Nephron progenitor cell (in vitro differentiated cells): ENCODE measurements at places on chromosomes 3 and 15.

DNA sequence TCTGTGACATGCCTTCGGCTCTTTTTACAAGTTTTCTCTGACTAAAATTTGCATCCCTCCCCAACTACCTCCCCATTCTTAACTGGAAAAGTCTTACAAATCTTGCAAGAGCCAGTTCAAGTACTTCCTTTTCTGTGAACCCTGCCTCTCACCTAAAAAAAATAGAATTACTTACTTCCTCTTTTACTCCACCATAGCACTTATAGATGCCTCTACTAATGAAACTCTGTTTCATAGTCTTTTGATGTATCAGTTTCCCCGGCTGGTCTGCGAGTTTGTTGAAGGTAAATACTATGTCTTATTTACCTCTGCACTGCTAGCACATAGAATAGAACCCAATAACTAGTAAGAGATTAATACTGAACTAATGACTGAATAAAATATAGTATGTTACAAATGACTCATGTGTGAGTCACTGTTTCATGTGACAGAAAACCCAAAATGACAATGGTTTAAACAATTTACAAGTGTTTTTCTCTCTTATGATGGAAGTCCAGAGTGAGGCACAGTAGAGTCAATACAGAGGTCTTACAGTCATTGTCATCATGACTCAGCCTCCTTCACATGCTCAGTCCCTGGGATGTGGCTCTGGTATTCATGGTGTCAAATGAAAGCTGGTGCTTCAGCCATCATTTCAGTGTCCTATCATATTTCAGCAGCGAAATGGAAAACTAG, 393.5 kb downstream of the RSL24D1 start:
- DNase-seq: no peak

GRCh38 chr15:39447881-39448280, 133.0 kb upstream of the THBS1 start:
- DNase-seq: no peak

DNA sequence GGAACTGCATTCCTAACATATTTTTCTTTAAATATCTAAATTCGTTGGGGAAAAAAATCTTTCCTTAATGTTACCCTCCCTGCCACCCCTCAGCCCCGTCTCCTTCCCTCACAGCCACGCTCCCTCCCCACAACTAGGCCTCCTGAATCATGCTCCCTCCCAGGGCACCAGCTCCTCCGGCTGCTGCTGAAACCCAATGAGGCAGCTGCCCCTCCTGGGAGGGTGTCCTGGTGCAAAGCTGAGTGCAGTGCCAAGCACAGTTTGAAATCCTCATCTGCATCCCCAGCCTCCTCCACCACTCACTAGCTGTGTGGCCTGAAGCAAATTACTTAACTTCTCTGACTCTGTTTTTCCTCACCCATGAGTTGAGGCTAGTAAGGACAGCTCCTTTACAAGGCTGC, 2.7 kb upstream of the NR2E3 start:
- no peak for DNase-seq

DNA sequence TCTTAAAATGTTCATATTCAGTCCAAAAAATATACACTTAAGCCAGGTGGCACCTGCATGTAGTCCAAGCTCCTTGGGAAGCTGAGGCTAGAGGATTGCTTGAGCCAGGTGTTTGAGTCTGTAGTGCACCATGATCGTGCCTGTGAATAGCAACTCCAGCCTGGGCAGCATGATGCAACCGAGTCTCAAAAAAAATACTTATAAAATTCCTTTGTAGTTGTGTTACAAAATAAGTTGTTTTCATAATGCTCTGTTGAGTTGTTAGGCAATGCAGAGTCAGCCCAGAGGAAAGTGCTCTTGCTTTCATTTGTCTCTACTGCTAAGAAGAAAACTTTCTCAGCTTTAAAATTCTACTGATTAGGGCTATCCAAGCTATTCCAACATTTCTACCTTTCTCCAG, 442.8 kb upstream of the ARRDC4 start:
- DNase-seq: no peak

GRCh38 chr3:37521429-37521828, 340.3 kb upstream of the CTDSPL start:
- no peak for DNase-seq

GRCh38 chr3:53780171-53780570, 66.0 kb downstream of the CHDH start:
- DNase-seq: no peak

DNA sequence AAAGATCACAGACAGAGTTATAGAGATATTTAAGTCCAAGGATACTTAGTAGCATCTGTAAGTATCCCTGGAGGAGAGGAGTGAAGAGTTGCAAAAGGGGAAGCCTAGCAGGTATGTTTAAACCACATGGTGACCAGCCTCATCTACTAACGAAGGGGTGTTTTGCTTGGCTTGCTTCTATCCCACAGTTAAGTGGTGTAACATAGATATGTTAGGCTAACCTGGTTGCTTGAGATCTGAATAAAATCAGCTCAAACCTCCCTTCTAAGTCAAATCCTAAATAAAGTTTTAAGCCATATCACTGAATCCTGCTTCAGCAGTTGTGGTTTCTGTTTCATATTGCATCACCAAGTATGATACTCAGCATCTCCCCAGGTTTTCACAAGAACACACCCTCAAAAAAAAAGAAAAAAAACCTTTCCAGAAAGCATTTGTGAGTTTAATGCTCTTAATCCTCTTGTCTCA, 880.2 kb downstream of the ROBO1 start:
- DNase-seq: no peak

- no peak for DNase-seq
These were observed 411.5 kb downstream of the RAP2B start for GRCh38 chr3:153573481-153573880.

- no peak for DNase-seq
These were observed 326.3 kb downstream of the UACA start for GRCh38 chr15:70437089-70437488.
